Stimulated activated CD8-positive, alpha-beta memory T cell treated with anti-CD3 and anti-CD28 coated beads, Interleukin-2, amount 100 ng/mL, for 48 hours (primary cell): ENCODE measurements at places on chromosomes 1 and 21.

DNA sequence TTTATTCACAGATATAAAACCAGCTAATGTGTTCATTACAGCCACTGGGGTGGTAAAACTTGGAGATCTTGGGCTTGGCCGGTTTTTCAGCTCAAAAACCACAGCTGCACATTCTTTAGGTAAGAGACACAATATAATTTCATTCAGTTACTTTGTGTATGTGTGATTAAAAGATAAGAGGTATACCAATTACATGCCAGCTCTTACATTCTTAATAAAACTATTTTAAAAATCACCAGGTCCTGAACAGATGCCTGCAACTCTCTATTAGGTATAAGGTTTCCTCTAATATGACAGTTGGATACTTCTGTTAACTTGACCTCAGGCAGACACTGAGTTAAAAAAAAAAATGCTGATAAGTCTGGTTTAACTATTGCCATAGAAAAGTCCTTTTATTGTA, 122.1 kb downstream of the NEK7 start:
- no peak for DNase-seq

DNA sequence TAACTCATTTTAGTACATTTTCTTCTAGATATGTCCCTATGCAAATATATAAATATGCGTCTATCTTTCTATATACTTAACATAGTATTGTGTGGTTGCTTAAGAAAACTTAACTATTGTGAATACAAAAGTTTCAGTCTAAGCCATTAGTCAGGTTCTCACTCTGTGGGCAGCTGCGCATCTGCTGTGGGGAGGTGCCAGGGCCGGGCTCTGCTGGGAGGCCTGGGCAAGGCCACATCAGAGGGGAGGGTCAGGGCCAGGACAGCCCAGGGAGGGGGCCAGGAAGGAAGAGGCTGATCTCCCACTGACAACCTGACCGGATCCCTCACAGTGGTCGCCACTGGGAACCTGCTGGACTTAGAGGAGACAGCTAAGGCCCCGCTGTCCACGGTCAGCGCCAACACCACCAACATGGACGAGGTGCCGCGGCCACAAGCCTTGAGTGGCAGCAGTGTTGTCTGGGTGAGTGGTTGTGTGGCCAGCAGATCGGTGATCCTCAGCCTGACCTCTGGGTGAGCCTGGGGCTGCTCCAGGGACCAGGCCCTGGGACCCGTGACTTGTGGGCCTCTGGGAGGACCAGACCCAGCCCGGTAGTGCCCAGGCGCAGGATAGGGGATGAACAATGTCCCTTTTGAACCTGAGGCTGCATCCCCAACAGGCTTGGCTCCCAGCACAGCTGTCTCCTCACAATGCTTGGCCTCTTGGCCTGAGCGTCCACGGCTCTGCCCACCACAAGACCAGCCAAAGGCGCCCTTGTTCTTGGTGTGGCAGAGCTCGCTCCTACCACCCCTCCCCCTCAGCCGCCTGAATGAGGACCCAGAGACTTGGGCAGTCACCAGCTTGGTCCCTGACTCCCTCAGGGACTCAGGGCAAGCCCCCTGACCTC, 20.2 kb downstream of the LDLRAP1 start:
- no peak for DNase-seq

DNA sequence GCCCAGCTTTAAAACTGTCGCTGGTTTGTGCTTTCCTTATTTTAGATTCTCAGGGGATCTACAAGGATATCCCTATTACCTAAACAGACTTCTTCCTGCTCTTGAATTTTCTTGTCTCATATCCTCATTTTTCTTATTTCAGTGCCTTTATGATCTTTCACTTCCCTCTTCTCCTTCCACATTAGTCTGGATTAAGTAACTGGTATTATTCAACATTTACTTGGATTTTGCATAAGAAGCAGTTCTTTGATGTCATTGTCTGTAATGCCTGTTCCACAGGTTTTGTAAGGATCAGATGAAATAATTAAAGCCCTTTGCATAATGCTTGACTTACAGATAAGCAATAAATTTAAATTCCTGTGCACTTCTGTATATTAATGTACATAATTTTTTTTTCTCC, 26.5 kb downstream of the CXADR start:
- DNase-seq, result no peak

DNA sequence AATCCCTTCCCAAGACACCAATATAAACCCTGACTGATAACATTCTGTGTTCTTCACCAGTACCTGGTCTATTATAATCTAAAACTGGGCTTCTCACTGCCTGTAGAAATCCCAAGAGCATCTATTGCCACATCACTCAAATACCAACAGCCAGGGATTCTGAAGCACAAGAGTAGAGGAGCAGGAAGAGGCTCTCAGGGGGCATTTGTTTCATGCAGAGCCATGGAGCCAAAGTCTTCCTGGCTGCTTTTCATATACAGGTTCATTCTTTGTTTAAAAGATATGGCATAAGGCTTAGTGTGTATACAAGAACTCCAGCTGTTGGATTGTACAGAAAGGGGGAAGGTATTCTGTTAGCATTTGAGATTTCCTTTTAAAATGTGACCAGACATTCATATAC, 38.2 kb upstream of the USH2A start:
- DNase-seq, result no peak

DNA sequence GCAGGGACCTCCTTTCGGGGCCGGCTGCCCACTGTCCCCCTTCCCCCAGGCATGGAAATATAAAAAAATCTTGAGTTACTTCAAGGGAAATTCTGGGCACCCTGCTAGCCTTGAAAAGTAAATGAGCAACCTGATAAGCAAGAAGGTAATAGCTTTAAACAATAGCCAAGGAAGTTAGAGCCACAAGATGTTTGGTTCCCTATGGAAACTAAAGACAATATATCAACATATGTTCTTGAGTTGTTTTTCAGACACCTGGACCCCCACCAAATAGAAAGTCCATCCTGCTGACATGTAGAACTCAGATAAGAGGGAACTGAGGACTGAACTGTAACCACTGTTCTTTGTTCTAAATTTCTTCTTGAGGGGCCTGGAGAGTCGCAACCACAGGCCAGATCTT, 19.3 kb upstream of the SLC35A3 start:
- no peak for DNase-seq

- no peak for DNase-seq
Measured at GRCh38 chr1:56395776-56396175, 183.6 kb downstream of the PLPP3 start.

DNA sequence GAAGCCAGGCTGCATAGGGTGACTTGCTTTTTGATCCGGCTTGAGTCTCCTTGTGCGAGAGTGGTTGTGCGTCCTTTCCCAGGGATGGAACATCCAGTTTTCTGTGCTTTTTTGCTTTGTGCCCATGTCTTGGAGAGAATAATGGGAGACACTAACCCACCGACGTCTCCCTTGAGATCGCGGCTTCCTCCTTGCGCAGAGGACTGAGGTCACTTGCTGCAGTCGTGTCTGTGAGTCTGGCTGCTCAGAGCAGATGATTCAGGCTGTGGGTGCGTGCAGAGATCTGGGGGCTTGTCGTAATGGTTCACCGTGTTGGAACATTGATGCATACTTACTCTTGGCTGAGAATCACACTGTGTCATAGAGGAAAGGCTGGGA, 164.5 kb upstream of the CACNA1E start:
- DNase-seq, result no peak

GRCh38 chr1:93704052-93704451, 22.4 kb upstream of the BCAR3 start:
- DNase-seq, result no peak

GRCh38 chr1:240511789-240512188, 100.2 kb downstream of the GREM2 start:
- no peak for DNase-seq

DNA sequence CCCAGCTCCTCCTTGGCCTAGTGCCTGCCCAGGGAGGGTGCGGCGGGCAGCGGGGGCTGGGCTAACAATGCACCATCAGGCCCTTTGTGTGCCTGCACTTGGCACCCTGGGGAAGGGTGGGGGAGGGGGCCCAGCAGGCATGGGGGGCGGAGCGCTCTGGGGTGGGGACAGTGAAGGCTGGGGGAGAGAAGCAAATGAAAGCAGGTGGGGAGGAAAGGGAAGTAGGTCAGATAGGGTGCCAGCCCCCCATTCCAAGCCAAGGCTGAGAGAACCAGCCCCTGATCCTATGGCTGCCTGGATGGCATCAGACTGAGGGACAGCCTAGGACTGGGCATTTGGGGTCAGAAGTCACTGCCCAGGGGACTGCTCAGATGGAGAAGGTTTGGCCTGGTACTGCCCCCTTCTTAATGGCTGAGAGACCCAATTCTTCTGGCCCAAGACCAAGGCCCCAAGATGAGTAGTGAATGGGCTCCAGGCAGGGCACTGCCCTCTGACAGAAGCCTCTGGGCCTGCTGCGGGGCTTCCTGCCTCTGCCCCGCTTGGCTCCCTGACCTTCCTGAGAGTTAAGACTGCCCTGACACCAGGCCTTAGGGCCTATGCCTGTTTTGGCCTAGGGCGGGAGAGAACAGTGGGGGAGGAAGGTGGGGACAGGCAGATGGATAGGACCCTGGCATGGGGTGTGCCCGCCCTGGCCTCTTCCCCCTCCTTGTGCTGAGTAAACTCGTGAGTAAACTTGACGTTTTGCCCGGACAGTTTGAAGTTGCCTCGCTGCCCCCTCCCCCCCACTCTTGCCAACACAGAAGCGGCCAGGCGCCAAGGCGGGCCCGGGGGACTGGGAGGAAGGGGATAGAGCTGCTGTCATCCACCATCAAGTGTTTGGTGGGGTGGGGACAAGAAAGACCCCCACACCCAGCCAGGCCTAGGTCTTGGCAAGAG, 2.7 kb downstream of the ZBTB7B start:
- no peak for DNase-seq

- no peak for DNase-seq
Measured at GRCh38 chr1:3504822-3505153, 50.3 kb downstream of the ARHGEF16 start.

DNA sequence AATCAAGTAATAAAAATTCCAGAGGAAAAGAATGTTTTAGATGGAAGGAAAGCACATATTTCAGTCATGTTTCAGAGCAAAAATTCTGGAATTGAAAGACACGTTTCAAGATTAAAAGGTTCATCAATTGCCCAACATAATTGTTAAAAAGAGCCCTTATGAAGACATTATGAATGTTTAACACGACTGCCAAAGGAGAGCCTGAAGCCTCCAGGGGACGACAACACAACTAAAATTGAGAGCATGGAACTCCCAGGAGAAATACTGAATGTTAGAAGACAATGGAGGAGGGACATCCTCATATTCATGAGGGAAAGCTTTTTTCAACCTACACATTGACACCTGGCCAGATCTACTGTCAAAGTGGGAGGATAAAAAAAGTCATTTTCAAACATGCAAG, 16.0 kb downstream of the OR2T11 start:
- peak; percentile 38 for DNase-seq

DNA sequence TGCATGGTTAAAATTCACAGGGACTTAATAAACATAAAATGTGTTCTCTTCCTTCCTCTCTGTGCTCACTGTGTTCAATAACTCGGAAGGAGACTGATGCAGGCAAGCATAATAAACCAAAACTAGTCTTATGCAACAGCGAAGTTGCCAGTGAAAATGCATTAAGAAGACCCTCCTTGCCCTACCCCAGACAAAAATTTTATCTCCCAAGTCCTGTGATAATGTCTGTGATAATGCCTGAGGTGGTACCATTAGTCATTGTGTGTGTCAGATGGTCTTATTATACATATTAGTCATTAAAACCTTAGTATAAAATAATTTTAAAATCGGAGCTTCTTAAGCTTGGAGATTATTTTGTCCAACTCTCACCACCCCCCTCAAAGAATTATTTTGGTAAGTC, 97.8 kb downstream of the NGF start:
- no peak for DNase-seq

DNA sequence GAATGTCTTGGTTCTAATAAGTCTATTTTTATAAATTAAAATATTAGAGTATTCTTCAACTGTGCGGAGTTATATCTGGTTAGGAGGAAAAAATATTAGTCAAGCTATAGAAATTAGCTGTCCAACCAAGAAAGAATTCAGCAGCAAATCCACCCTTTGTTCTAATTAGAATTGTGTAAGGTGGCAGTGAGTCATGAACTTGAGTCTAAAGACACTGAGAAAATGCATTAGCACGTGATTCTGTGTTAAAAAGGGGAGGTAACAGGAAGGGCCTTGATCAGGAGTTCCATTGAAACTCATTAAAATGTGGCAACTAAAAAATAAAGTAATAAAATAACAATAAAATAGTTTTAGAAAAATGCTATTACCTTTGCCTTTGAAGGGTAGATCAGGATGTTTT, 398.2 kb upstream of the RGS18 start:
- DNase-seq, result no peak

- no peak for DNase-seq
Measured at GRCh38 chr1:187374082-187374481, 545.3 kb downstream of the PLA2G4A start.

GRCh38 chr1:207933205-207933800, 22.4 kb upstream of the CD34 start:
- DNase-seq, result no peak

GRCh38 chr1:4603295-4604110, 50.9 kb upstream of the AJAP1 start:
- no peak for DNase-seq

DNA sequence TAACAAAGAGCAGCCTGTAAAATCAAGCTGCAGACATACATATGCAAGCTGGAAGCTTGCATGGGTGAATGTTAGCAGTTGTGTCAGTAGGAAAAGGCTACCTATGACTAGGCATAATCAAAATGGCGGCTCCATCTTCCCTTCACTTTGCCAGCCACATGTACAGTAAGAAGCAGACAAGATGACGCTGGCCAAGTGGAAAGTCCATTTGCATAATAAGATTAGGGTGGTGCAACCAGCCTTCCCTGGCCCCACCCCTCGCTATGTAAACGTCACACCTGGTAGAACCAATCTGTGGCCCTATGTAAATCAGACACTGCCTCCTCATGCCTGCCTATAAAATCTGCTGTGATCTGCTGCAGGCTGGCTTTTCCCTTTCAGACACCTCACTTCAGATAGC, 171.9 kb upstream of the USP25 start:
- DNase-seq, result no peak

- no peak for DNase-seq
Measured at GRCh38 chr1:212310383-212310782, 25.2 kb downstream of the PPP2R5A start.

- peak; percentile 52 for DNase-seq
Measured at GRCh38 chr1:89523572-89524368, 859 bp upstream of the LRRC8B start.

- no peak for DNase-seq
Measured at GRCh38 chr1:222373216-222373615, 174.7 kb downstream of the HHIPL2 start.

- no peak for DNase-seq
Measured at GRCh38 chr1:182255494-182255893, 136.1 kb downstream of the GLUL start.
